RKO (cell line): ENCODE measurements at places on chromosomes 3 and 15.

DNA sequence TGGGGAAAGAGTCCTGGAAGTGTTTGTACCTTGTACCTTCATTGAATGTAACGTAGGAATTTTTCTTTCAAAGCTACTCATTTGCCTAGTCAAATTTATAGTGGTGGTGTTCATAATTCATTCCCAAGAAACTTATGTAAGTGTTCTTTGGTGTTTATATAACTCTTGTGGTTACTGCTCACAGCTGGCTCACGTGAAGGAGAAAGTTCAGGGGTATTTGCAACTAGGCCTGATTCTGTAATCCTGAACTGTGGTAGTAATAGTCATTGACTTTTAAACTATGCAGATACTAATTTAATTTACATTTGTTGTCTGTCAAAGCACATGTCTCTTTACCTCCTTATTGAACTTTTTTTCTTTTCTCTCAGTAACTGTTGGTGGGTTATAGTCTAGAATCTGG lies 50.5 kb upstream of the TEX264 start:
- DNase-seq = no peak

DNA sequence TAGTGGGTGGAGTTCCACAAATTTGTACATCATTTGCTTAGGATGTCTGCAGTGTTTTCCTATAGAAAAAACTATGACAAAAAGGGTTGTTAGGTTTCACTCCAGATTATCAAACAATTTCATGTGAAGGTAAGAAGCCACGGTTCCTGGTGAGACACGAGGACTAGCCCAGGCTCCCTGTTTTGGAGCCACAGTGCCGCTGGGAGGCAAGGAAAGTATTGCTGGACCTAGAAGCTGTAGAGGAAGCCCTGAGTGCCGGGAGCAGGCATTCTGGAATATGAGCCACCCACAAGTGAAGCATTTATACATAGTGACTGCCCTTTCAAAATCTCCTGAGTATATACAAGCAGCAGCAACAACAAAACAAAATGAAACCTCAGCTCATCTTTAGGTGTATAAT lies 142.0 kb downstream of the GABRB3 start:
- DNase-seq = no peak

DNA sequence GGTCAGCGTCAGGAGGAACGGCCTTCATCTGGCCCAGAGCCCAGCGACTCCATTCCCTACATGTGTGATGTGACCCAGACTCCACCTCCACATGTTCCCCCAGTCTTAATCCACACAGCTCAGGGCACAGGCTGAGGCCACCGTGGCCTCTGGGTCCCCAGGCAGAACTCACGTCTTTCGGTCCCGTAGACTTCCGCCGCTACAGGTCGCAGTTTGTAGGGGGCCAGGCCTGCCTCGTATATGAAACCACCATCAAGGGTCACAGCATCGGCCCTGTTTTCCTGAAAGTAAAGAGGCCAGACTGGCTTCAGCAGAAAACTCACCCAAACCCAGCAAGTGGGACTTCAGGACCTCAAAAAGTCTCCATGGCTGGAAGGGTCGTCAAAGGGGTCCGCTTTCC lies 8.6 kb downstream of the LTF start:
- DNase-seq = no peak

DNA sequence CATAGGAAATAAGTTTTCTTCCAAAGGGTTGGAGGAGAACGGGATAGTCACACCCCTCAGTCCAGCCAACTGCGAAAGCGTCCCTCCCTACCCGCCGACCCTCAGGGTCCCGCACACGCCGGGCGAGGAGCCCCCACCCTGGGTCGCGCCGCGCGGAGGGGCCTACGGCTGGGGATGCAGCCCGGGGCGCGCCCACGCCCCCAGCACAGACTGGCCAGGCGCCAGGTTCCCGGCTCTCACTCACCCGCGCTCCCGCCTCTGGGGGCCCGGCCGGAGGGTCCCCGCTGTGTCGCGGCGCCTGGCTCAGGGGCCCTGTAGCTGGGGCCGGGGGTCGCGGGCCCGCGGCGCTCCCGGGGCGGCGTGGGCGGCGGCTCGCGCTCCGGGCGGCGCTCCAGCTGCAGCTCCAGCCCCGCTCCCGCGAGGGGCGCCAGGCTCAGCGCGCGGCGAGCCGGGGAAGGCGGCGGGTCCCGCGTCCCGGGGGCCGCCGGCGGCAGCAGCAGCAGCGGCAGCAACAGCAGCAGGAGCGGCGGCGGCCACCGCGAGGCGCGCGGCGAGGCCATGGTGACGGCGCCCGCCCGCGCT lies 375 bp downstream of the HEG1 start:
- no peak for DNase-seq

GRCh38 chr15:71301958-71302621 lies 186.8 kb downstream of the THSD4 start:
- DNase-seq = no peak

DNA sequence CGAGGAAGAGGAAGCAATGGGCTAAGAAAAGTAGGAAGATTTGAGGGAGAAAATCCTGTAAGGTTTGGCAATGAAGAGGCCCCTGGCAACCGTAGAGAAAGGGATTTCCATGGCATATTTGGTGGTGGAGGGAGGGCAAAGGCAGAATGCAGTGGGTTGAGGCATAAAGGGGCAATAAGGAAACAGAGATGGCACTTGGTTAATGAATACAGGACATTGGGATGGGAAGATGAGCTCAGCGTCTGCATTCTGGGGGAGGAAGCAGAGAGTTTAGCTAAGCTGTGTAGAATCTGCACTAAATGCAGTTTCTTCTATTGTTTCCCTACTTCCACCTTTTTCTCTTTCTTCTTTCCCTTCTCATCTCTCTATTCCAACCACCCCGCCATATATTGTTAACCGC lies 83.6 kb downstream of the LRTM1 start:
- DNase-seq = no peak
